ENCODE measurements at places on chromosomes 5 and 9.

GRCh38 chr5:74092766-74093165 is 466.8 kb downstream of the ARHGEF28 start:
- DNase-seq, result no peak

DNA sequence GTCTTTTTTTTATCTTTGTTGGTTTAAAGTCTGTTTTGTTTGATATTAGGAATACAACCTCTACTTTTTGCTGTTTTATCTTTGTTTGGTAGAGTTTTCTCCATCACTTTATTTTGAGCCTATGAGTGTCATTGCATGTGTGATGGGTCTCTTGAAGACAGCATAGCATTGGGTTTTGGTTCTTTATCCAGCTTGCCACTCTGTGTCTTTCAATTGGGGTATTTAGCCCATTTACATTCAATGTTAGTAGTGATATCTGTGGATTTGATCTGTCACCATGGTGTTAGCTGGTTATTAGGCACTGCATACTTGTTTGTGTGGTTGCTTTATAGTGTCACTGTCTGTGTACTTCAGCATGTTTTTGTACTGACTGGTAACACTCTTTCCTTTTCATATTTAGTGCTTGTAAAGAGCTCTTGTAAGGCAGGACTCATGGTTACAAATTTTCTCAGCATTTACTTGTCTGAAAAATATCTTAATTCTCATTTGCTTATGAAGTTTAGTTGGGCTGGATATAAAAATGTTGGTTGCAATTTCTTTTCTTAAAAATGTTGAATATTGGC is 845.5 kb downstream of the TLE4 start:
- no peak for DNase-seq

DNA sequence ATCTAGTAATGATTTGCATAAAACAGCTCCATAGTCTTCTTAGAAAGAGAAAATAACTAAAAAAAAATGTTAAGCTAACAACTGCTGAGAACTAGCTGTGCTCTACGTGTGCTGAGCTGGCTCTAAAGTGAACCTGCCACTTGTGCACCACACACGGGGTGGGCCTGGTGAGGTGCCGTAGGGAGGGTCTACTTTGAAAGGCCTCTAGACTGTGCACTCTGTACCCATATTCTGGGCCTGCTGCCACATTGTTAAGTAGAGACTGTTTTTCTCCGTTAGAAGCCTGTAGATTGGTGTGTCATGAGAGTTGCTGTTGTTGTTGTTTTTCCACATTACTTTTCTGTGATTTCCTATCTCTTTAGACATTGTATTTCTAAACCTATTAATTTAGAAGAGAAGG is 93.9 kb downstream of the CD180 start:
- DNase-seq, result no peak

GRCh38 chr9:14945351-14945750 is 35.1 kb upstream of the FREM1 start:
- no peak for DNase-seq

DNA sequence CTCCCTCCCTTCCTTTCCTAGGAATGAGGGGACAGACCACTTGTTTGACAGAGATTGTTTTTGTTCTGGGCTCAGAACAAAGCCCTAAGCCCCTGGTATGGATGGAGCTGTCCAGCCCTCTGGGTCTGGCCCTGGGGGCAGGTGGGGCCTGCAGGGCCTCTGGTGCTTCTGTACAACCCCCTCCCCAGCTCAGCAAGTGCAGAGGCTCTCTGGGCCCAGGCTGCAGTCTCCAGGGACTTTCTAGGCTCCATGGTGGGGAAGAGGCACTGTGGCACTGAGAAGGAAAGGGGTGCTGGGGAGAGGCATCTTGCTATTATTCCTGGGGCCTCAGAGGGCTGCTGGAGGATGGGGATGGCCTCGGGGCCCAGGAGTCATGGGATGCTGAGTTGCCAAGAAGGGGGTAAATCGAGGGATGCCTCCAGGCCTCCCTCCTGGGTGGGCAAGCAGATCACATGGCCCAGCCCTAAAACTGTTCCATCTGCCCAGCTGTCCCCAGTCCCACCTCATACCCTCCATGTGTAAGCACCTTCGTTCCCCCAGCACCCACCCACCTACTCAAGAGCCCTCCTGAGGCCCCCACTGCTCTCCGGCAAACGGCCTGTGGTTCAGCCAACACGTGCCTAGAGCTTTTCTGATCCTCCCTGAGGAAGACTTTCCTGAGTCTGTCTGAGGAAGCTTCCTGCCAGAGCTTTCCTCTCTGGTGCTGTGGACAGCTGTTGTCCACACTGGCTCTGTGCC is 225.7 kb downstream of the CACNA1B start:
- no peak for DNase-seq

Measured in activated CD4-positive, alpha-beta T cell treated with anti-CD3 and anti-CD28 coated beads, Interleukin-2, Interleukin-4, amounts not matched to agents 100 ng/mL and 50 ng/mL, durations not matched to agents 16 hours and 8 hours (primary cell).